EL (cell line): ENCODE measurements at places on chromosomes 13 and 19.

- DNase-seq = peak; percentile 75
Measured at GRCh38 chr19:44745341-44745831, 3.1 kb upstream of the BCL3 start.

DNA sequence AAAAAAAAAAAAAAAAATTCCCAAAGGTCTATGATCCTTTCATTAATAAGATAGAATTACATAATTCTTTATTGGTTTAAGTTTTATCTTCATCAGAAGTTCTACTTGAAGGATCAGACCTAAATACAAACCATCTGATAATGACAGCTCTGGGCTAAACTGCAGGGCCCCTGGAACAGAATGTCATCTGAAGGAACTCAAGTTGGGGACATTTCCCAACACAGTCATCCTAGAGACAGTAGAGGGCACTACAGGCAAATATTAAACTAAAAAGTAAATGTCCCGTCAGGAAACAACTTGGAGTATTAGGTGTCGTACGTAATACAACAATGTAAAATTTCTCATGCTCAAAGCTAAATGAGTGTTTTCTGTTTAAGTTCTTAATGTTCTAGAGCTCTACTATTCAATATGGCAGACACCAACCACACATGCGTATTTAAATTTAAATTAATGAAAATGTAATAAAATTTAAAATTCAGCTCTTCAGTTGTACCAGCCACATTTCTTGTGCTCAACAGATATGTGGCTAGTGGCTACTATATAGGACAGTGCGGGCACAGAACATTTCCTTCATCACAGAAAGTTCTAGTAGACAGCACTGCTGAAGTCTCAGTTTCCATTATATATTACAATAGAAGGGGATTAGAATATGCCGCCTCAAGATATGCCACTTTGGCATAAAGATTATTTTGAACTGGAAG is 21.8 kb upstream of the NAXD start:
- peak; percentile 59 for DNase-seq

DNA sequence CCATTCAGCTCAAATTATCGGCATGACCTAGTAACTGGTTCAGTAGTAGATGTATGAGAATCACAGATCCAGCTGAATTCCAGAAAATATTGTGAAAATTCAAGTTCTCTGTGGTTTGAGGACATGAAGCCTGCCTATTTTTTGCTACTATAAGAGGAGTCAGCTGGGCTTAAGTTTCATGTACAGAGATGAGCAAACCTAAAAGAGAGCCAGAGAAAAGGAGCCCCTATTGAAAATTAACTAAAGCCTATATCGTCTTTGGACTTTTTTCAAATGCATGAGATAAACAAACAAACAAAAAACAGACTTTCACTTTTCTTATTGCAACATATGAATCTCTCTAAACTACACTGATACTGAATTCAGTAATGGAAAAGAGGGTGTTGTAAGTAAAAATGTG is 106.8 kb upstream of the SPRY2 start:
- no peak for DNase-seq

- no peak for DNase-seq
Measured at GRCh38 chr19:47028195-47028601, 8.6 kb downstream of the NPAS1 start.

DNA sequence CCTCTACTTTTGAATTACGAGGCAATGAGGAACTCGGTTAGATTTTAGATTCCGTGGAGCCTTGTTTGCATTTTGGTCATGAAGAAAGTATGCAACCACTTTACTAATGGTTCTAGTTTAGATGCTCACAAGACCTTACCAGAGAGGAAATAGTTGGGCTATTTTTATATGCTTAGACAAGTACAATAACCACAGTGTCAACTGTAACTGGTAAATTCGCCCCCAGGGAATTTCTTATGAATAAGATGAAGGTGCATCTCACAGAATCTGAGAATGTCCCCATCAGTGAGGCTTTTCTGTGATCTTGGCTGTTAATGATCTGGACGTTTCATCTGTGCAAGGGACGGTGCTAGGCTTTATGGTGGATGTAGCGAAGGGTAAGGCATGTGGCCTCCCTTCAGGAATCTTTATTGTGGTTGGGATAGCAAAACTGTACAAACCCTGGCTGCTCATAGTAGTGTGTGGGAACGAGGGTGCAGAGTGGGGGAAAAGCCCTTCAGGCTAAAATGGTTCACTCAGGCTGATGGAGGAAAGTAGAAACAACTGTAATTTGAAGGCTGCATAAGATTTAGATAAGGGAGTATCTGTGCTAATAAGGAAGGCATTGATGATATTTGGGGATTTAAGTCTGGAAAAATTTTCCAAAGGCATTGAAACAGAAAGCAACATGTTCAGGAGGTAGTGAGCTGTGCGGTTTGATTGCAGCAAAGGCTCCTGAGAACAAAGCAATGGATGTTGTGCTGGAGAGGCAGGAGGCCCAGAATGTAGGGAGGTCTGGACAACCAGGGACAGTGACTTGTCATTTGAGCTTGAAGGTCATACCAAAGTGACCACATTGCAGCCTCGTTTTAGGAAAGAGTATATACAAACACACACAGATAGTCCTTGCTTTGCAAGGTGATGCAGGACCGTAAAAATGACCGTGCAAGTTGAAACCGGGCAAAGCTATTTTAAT is 28.4 kb downstream of the UBAC2 start:
- peak; percentile 87 for DNase-seq

DNA sequence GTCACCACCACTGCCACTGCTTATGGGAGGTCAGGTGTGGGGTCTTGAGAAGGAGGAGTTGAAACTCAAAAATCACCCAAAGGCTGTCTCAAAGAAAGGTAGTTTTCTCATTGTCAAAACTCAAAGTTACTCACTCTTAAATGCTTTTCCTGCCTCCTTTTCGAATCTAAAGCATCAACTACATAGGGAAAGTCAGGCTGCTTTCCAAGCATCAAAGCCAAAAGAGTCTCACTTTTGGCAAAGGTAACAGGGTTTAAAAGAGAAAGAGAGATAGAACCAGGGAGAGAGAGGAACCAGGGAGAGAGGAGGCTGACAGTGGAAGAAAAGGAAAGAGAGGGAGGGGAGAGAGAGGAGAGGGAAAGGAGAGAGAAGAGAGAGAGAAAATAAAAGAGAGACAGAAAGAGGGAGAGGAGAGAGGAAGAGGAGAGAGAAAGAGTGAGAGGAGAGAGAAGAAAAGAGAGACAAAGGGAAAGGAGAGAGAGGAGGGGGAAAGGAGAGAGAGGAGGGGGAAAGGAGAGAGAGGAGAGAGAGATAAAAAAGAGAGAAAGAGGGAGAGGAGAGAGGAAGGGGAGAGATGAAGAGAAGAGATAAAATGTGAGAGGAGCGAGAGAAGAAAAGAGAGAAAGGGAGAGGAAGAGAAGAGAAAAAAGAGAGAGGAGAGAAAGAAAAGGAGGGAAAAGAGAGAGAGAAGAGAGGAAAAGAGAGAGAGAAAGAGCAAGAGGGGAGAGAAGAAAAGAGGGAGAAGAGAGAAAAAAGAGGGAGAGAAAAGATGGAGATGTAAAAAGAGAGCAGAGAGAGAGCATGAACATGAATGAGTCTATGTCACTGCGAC is 262.0 kb upstream of the TSHZ3 start:
- DNase-seq = no peak

DNA sequence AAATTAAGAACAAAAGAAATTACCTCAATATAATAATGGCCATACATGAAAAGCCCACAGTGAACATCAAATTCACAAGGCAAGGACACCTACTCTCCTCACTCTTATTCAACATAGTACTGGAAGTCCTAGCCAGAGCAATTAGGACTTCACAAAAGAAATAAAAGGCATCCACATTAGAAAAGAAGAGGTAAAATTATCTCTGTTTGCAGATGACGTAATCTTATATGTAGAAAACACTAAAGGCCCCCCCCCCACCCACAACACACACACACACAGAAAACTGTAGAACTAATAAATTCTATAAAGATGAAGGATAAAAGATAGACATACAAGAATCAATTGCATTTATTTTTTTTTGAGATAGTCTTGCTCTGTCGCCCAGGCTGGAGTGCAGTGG is 25.5 kb upstream of the LATS2 start:
- DNase-seq = no peak
